ENCODE measurements at places on chromosomes 4 and X.

GRCh38 chrX:38937400-38937799, 136.1 kb downstream of the MID1IP1 start:
- no peak for DNase-seq

DNA sequence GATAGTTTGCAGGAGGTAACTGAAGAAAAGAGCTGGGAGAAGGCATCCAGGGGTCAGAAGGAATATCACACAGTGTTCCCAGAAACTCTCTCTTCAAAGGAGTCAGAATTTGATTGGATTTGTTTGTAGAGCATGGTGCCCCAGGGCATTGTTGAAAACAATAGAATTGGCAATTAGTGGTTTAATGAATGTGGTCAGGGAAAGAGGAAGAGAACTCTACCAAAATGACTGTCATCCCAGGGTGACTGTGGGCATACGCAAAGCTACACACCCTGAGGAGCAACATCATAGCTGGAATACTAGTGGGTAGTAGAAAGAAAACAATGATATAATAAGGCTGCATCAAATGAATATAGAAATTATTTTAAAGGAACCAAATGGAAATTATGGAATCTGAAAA, 21.5 kb downstream of the TNIP2 start:
- DNase-seq, result no peak

- DNase-seq, result no peak
Observed at GRCh38 chr4:99536848-99537247, 26.0 kb downstream of the C4orf17 start.

DNA sequence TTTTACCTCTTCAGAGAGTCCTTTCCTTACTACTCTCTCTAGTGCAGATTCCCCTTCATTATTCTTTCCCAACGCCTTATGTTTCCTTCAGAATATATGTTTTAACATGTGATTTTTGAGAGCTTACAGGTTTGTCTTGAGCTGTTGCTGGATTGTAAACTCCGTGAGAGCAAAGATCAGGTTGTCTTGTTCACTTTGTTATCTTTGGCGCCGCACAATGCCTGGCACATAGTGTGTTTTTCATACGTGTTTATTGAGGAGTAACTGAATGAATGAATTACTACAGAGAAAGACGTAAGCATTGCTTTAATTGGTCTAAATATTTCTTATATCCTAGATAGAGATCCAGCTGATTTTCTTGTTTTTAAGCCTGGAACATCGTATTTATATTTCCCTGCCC, 80.5 kb upstream of the SLC4A4 start:
- DNase-seq, result no peak

DNA sequence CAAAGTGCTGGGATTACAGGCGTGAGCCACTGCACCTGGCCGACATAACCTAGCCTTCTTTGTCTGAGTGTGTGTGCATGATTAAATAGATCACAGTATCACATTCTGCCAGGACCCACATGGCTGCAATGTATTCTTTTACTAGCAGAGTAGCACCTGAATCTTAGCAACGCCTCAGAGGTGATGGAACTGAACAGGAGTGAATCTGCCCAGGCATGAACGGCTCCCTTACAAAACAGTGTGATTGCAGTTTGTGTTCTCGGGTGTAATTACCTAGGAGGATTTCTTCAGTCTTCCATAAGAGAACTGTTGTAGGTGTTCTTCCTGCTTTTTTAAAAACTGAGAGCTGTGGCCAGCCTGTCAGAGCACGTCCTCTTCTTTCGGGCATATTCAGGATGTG, 122.7 kb upstream of the STS start:
- DNase-seq, result no peak

DNA sequence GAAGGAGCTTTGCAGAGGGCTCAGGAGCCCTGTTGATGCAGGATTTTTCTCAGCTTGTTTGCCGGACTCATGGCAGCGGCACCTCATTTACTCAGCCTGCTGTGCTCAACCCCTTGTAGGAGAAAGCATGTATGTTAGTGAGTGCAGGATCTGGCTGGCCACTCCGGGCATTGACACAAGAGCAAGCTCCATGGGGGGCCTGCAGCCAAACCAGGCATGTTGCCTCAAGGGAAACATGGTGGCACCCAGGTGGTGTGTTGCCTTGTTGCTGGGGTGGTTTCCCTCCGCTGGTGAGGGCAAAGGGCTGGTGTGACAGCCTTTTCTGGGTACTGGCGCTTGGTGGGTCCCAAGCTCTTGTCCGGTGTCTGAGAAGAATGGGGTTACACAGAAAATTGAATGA, 189.3 kb upstream of the ANXA3 start:
- DNase-seq, result no peak

Data from stimulated activated effector memory CD8-positive, alpha-beta T cell treated with anti-CD3 and anti-CD28 coated beads, Interleukin-12 subunit alpha, Interleukin-12 subunit beta, amount 100 ng/mL, for 72 hours (primary cell).